Fibroblast of mammary gland (primary cell): ENCODE measurements at places on chromosomes 4 and X.

- no peak for DNase-seq
Measured at GRCh38 chrX:39150220-39150619, 349.0 kb downstream of the MID1IP1 start.

DNA sequence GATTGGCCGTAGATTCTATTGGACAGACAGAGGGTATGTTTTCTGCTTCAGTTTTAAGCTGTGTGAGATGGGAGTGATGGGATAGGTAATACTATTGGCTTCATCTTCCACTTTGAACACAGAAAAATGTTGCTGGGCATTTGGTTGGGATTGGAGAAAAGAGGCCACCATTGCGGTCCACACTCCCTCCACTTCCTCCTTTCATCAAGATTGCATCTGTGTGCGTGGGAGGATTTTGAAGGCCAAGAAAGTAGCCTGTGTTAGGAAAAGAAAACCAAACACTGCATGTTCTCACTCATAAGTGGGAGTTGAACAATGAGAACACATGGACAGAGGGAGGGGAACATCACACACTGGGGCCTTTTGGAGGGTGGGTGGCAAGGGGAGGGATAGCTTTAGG is 56.4 kb downstream of the EGF start:
- DNase-seq = peak; percentile 9

DNA sequence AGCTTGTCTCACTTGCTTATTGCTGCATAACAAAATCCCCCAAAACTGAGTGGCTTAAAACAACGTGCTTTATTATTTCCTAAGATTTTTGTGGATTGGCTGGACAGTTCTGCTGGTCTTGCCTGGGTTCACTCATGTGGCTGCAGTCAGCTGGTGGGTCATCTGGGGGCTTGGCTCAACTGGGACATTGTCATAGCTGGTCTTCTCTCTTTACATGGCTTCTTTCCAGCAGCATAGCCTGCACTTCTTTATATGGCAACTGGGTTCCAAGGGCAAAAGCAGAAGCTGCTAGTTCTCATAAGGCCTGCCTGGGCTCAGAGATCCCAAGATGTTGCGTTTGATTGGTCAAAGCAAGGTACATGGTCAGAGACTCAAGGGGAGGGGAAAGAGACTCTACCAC is 33.7 kb upstream of the STAG2 start:
- no peak for DNase-seq

- DNase-seq = peak; percentile 91
Measured at GRCh38 chrX:29662759-29663503, 552.4 kb upstream of the MAGEB2 start.

GRCh38 chr4:84689197-84689596 is 106.3 kb downstream of the CDS1 start:
- no peak for DNase-seq

DNA sequence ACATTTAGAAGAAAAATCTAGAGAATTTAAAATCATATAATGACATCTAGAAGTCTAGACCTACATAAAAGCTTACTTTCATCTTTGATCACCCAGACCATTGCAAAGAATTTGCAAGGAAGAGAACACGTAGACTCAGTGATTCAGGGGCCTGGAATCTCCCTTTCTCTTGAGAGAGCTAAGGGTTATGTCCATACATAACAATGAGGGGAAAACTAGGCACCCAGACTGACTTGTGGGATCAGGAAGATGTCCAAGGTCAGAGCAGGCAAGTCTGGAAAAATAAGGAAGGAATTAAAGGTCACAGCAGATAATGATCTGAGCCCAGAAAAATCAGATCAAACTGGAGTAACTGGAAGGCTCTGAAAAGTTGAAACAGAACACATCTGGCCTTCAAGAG is 198.4 kb upstream of the SFRP2 start:
- peak; percentile 94 for DNase-seq

DNA sequence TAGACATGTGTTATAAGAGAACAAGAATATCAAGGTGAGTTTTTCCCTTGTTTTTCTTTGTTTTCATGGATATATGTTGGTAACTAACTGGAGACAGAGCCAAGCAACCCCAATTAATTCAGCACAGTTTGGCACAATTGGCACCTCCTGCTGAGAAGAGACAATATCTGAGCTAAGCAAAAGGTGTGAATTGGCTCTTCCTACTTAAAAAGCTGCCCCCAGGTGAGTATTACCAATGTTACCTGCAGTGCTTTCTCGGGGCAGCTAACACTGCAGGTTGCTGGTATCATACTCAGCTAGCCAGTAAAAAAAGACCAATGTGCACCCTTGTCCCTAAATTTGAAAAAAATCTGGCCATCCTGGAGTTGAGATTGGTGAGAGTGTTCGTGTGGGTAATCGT is 871.2 kb upstream of the TENM3 start:
- DNase-seq = no peak

GRCh38 chr4:149999485-150000074 is 78.7 kb upstream of the DCLK2 start:
- DNase-seq = peak; percentile 80

DNA sequence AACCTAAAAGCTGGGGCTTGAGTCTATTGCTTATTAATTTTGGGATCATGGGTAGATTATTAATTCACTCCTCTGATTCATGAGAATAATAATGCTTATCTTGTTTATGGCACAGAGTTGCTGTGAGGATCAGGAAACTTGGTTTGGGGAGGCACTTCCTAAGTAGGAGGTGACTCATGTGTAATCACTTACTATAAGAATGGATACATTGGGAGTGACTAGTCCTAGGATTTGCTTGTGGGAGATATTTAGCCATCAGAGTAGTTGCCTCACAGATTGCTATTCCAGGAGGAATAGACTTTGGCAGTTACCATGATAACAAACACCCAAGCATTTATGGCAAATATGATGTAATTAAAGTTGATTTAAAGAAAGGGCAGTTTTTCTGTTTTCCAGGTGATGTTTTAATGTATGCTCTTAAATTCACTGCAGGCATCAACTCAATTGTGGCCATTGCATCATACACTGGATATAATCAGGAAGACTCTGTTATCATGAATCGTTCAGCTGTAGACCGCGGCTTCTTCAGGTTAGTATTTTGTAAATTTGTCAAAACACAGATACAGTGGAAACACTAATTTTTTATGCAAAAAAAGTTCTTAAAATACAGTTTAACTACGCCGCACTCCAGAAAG is 41.9 kb downstream of the POLR2B start:
- peak; percentile 91 for DNase-seq

DNA sequence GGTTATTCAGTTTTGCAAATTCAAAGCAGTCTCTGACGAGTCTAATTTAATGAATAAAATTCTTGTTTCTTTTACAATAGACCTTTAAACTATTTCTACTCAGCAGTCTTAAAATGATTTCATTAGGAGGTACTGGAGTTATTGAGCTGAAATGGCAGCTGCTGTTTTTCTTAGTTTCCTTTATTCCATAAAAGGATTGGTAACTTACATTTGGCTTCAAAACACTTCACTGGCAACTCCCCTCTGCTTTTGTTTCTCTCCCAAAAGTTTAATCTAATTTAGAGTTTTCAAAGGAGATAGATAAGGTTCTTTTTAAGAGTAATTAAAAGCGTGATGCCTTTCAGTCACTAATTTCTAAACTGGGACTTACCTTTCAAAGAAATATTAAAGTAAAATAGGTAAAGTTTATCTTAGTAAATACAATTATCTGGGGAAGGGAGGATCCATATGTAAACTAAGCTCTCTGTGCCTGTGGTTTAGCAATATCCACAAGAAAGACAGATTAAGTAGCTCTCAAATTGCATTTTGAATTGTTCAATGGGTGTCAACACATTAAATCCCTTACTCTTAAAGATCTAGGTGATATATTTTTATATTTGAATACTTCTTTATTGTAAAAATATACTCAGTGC is 17.1 kb upstream of the PCDH10 start:
- no peak for DNase-seq
